Progenitor cell of endocrine pancreas (in vitro differentiated cells): ENCODE measurements at places on chromosomes 7 and 10.

DNA sequence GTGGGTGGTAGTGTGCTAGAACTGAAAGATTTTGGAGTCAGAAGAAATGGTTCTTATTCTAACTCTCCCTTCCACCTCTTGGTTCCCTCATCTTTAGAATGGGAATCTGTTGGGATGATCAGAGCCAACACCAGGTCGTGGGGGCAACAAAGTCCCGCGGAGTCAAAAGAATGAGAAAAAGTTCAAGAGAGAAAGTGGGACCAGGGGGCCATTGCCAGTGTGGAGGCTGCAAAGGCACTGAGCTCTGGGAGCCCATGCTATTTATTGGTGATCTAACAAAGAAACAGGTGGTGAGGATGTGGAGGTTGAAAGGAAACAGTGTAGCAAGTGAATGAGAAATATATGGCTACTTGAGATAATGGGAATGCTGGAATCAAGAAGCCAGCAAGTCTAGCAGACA is 29.4 kb downstream of the AGAP4 start:
- DNase-seq = no peak

- DNase-seq = no peak
Measured at GRCh38 chr7:10940704-10941355, 32.8 kb upstream of the PHF14 start.

DNA sequence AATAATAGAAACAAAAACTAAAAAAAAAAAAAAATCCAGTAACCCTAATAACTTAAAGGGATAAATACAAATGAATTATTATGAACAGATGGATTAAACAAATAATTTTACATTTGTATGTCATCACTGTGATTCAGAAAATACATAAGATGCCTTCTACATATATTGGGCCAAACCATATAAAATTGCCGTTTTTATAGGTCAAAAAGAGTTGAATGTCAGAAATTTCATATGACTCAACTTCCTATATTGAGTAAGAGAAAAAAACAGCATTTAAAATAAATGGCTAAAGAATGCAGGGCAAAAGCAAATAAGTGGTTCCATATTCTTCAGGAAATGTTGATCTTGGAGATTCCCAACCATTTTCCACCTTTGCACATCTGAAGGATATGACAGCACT is 9.4 kb downstream of the SLC35B4 start:
- no peak for DNase-seq

DNA sequence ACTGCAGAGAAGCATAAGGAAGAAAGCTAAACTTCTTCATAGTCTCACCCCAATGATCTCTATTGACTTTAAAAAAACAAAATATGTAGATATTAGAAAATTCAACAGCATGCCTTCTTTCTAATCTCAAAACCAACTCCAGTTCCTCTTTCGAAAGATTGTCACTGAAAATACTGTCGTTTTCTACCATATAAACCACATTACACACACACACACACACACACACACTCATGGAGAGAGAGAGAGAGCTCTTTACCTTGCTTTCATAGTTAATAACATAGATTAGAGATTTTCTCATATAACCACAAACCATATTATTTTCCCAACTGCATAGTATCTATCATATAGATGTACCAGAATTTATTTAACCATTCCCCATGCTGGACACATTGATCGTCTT is 296.2 kb upstream of the MGMT start:
- DNase-seq = no peak

GRCh38 chr7:81506609-81507008 is 263.2 kb downstream of the HGF start:
- DNase-seq = no peak

DNA sequence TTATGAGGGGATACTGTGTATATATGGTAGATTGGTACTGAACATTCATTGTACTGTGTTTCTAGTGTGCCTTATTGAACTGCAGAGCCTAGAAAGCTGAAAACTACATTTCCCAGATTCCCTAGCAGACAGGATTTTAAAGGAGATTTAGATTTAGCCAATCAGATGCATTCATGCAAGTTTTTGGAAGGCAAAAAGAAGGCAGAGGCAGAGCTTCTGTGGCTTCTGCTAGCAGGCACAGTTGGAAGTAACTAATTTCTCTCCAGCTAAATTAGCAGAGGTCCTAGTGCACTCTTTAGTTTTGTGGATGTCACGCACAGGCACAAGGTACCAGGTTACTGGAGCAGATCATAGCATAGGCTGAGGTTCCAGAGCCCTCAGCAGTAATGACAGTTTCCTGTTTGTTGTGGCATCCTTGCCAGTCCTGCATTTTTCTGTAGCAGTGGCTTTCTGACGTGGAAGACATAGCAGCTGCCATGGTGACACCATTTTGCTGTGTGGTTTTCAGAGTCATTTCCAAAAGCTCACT is 83.7 kb upstream of the CCDC71L start:
- no peak for DNase-seq

DNA sequence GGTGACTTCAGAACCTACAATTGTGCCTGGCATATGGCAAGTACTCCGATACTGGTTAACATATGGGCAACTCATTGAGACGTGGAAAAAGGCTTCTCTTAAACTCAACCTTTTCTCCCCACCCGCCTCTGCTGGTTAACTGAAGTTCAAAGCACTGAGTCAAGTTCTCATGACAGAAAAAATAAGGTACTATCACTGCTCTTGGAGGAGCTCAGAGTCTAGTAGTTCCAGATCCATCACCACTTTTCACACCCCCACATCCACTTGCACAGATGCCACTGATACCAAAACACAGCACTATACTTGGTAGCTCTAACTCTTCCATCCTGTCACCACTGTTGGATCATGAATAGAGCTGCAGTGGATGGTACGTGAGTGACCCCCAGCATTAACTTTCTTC is 36.2 kb downstream of the CCDC6 start:
- no peak for DNase-seq

DNA sequence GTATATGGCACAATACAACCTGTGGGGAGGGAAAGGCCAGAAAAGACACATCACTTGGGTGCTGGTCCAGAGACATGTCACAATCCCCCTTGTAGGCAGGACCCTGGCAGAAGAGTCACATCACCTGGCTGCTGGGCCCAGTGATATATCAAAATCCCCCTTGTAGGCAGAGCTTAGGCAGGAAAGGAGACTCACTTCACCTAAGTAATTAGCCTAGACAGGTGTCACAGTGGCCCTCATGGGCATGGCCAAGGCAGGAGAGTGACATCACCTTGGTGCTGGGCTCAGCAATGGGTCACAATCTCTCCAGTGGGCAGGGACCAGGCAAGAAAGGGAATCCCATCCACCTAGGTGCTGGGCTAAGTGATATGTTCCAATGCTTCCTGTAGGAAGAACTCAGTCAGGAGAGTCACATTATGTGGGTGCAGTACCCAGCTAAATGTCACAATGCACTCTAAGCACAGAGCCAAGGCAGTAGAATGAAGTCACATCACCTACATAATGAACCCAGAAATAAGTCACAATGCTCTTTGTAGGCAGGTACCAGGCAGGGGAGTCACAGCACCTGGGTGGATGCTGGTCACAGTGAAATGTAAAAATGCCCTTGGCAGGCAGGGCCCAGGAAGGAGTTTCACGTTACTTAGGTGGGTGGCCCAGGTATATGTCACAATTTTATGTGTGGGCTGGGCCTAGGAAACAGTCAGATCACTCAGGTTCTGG is 18.9 kb upstream of the ZNF736 start:
- DNase-seq = no peak

- DNase-seq = no peak
Measured at GRCh38 chr10:52574697-52575096, 197.9 kb downstream of the MBL2 start.

- peak; percentile 13 for DNase-seq
Measured at GRCh38 chr7:78510580-78511188, 712.1 kb downstream of the PHTF2 start.

DNA sequence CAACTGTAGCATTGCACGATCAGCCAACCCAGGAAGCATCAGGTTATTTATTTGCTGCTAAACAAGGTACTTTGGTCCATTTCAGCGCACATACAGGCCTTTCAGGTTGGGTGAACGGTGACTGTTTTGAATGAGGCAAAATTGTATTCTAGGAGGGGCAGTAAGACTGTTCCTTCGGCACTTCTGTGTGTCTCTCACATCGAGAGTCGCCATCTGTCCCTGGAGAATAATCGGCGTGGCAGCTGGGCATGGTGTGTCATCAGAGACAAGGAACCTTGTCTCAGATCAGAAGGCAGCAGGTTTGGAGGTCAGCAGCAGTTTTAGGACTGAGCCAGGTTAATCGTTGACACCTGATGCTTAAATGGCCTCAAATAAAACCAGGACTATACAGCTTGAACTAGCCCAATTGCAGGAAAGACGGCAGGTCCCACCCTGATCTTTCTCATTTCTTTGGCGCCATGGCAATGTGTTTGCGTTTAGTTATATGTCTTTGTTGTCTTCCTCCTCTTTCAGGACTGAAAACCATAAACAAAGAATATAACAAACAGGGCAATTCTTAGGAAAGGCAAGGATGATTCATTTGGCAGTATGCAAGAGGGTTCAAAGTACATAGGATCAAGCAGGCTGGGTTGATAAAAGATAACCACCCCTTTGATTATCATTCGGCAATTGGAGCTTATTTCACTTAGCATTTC is 92.0 kb upstream of the PRR15 start:
- DNase-seq = no peak

DNA sequence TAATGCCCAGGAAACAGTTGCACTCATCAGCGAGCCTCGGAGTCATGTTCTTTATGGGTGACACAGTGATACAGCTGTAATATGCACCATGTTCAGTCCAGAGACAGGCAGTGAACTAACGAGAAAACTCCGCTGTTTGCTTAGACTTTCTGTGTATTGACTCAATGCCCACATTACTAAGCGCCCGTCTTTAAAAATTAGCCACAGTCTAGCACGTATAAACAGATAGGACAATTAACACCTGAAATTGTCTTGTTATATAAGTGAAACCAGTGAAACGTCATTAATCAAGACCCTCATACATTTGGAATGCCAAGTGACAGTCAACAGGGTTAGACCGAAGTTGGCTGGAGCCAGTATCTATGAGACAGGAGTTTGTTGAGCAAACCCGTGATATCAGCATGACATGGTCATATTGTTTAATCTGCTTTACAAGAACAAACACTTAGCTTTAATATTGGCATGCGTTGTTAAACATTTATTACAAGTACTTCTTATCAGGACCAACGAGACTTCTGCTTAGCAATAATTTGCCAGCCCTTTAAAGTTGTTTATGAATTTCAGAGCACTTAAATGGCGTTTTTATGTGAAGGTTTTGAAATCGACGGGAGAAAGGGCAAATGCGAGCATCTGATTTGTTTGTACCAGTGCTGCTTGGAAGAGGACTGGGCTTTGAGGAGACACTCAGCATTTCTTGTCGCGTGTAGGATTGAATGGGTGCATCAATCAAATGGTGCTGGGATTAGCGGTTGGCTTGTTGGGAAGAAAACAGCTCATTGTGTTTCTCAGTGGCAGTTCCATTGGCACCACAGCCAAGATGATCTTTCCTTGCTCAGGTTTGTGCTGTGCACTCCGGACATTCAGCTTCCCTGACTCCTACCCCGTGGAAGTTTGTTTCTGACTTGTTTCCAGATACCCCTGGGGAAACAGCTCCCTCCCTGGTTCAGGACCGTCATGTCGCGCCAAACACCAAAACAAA is 56.3 kb downstream of the CAMK1D start:
- no peak for DNase-seq

DNA sequence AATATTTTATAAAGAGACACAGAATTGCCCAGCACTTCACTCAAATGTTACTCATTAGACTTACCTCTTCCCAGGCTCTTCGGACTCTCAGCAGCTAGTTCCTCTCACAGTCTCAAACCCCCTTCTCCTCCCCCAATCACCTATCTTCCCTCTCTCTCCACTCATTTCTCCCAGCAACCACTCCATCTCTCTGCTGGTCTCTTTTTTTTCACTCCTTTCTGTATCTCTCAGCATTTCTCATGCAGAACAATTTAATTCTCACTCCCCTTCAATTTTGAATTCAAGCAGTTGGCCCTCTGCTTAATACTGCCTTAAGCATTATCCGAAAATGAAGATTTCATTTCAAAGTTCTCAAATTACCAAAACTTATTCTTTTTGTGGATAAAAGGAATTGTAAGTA is 34.4 kb upstream of the CAV2 start:
- no peak for DNase-seq

DNA sequence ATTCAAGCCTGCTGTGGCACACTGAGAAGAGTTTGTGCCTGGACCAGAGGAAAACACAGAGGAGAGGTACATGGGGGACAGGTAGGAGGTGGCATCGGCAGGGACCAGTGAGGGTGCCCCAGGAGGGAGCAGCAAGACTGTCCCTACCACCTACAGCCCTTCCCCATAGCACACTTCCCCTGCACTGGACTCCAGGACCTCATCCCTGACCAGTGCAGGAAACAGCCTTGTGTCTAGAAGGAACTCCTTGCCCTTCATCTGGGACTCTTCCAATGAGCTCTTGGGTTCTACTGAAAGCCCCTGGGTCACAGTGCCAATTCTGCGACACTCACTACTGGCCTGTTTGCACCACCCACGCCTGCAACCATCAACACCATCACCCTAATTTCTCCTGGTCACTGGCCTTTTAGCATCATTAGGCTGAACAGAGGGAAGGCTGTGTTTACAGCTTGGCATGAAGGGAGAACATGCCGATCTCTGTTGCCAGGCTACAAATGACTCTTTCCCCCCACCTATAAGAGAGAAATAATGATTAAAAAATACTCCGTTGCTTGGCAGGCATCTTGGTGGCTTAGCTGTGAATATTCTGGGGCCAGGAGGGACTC is 371.9 kb upstream of the ZMIZ1 start:
- DNase-seq = no peak

DNA sequence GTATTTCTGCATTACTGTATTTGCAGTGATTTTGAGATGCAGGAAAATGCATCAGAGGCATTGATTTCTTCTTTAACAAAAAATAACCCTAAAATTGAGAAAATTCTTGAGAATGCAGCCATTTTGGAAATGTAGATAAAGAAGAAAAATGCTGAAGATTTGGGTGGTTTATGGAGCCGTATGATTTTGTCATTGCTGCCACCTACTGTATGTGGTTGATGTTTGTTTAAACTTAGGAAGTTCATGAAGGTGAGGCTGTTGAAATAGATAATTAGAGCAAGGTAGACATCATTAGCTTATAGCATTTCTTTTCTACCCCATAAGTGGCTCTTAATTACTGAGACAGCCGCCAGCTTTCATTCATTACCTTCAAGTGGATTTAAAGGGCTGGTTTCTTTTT is 92.1 kb upstream of the SAMD8 start:
- DNase-seq = no peak

- no peak for DNase-seq
Measured at GRCh38 chr10:7707102-7707501, 4.0 kb downstream of the ITIH2 start.

GRCh38 chr10:1462521-1462920 is 274.8 kb downstream of the ADARB2 start:
- no peak for DNase-seq

- peak; percentile 7 for DNase-seq
Measured at GRCh38 chr10:132104471-132105301, 38.9 kb downstream of the JAKMIP3 start.

DNA sequence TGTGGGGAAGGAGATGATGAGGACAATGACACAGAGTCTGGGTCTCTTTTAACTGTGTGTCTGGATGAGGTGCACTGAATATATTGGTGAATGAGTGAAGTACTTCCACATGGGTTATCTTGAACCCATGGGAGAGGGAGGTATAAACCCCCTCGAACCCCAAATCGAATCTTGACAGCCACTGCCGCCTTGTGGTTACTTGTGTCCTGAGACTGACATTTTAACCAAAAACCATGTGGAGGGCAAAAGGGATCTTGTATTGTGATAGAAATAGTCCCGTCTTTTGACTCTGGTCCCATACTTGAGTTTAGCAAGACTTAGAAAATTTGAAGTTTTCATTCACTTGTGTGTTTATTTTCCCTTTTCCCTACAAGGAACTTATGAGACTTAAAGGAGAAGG is 283.3 kb downstream of the PHTF2 start:
- no peak for DNase-seq
